AG04449 (cell line): ENCODE measurements at places on chromosomes 2 and 18.

- no peak for DNase-seq
These were observed 63.2 kb downstream of the ALMS1 start for GRCh38 chr2:73448856-73449255.

- no peak for DNase-seq
These were observed 317.3 kb upstream of the THUMPD2 start for GRCh38 chr2:40096360-40096759.

DNA sequence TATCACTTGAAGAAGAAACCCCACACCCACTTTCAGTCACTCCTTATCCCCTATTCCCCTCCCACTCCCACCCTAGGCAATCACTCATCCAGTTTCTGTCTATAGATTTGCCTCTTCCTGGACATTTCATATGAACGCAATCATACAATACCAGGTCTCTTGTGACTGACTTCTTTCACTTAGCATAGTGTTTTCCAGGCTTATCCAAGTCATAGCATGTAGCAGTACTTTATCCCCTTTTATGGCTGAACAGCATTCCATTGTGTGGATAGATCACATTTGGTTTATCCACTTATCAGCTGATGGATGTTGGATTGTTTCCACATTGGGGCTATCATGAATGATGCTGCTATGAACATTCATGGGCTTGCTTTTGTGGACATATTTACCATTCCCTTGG lies 6.6 kb downstream of the CFAP221 start:
- DNase-seq, result no peak

GRCh38 chr2:169704160-169704708 lies 10.0 kb downstream of the PHOSPHO2 start:
- no peak for DNase-seq

GRCh38 chr2:188984680-188985079 lies 10.5 kb downstream of the COL3A1 start:
- DNase-seq, result peak; percentile 81

DNA sequence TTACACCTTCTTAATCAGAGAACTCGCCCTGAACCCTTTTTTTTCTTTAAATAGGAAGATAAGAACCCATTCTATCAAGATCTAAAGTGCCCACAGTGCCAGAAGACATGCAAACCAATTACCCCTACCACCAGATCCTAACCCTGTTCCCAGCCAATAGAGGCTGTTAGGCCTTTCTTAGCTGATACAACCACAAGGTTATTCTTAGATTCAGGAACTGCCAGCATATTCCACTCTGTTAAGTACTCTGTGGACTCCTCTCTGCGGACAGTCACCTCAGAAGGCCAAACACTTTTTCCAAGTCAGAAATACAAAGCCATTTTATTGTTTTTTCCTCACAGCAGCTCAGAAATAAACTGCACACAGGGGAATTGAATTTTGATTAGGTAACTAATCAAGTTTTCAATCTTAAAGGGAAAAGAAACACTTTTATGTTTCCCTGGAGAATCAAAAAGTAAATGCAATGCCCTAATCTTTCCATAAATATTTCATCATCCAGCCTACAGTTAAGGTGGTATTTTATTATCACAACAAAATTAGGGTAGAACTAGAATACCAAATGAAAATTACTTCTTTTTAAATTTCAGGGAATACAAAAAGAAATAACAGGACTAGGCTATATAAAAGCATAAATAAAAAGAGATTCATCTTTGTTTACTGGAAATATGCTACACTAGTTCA lies 111.4 kb downstream of the NBAS start:
- no peak for DNase-seq

- DNase-seq, result no peak
These were observed 289.5 kb downstream of the CDCA7 start for GRCh38 chr2:173644146-173644545.

DNA sequence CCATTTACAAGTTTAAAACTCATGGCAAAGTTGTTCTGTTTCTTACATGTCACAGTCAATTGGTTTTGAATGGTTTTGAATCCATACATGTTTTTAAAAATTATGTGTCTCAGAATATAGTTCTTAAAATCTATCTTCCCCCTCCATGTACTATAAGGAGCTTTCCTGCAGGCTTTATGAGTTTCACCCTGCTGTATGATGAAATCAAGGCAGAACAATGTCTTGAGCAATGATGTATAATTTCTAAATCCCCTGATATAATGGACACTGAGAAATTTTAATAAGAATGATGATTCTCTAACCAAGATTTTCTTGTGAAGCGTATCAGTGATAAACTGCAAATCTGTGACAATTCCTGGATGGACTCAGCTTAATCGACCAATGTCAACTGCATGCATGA lies 10.6 kb upstream of the ZNF516 start:
- DNase-seq, result no peak

GRCh38 chr18:43887491-43887890 lies 610.2 kb upstream of the SYT4 start:
- DNase-seq, result no peak

DNA sequence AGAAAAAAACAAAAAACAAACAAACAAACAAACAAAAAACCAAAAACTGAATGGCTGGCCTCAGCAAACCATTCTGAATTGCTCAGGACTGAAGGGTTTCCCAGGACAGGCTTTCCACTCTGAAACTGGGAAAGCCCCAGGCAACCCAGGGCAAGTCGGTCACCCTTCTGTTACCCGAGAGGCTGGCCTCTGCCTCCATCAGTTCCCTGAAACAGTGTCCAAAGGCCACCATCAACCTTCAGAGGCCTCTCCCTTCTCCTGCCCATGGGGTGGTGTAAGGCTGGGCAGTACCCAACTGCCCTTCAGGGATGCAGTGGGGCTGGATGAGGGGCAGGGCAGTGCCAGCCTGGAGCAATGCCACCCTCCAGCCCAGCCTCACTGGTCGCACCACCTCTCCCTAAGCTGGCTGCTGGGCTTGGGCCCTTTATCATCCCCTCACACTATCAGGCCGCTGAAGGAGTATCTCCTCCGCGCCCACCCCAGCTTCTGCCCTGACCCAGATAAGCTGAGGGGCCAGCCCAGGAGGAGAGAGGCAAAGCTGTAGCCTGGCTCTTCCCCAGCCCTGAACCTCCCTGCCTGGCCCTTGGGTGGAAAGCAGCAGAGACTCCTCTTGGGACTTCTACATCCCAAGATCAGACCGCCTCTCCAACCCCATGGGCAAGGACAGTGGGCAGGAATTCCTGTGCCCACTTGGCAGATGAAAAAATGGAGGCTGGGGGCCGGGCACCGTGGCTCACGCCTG lies 35.9 kb downstream of the ZFP36L2 start:
- no peak for DNase-seq

GRCh38 chr2:219877728-219878127 lies 250.3 kb downstream of the SLC4A3 start:
- DNase-seq, result no peak

DNA sequence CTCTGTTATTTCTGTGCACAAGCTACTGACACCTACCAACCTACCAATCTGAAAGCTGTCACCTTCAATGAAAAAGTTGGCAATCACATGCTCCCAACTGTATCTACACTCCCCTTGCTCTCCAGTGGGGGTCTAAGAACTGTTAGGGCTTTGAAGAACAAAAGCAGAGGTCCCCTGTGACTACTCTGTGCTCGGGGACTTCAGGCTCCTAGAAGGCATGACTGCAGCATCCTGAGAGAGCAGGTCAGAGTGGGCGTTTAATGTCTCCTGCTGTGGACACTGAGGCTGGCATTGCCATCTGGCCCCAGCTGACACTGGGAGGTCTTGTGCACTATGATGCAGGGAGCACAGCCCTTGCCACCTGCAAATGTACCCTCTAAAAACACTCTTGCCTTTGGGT lies 93.3 kb downstream of the ACTR2 start:
- no peak for DNase-seq

DNA sequence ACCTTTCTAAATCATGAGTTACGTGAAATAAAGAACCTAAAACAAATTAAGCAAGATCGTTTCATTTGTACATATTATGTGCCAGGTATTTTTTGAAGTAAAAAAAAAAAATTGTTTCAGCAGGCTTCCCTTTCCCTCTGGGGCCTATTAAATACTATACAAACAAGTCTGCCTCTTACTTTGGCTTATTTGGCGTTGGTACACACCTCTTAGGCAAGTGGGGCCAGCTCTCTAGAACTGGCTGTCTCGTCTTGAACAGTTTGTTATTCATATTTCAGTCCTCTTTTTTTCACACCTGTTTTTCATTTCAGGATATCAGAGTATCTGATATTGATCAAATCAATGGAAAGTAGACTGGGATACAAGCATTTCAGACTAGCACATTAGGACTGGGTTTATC lies 27.4 kb upstream of the PPP3R1 start:
- DNase-seq, result no peak

GRCh38 chr18:361941-362310 lies 94.1 kb upstream of the THOC1 start:
- DNase-seq, result peak; percentile 96
